Neural crest cell (in vitro differentiated cells): ENCODE measurements at places on chromosomes 6 and 20. TPM values are rescaled to one million over a fixed set of nuclear protein-coding genes. Genes with fewer than 3 reads are reported as not detected.
A peak's percentile ranks its signal among the peaks of the same experiment; 100 is the strongest.

DNA sequence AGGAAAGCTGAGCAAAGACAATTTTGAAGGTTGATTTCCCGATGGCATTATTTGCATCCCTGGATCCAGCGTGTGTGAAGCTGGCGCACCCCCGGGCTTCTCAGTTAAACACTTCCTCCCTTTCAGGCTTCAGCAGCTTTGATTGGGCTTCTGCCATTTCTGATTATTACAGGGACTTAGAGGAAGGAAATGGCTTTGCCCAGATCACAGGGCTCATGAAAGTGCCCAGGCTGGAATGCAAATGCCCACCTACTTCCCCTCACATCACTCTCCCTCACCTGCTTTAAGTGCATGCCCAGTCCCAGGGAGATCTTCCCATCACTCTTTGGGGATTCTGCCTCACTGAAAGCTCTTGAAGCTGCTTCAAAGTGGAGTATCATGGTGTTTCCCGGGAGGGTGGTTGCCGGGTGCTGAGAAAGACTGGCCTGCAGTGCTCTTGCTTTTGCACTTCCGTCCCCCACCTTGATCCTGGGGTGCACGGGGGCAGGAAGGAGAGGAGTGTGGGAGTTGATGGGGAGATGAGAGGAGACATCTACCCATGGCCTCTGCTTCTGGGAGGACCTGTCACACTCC lies 28.3 kb downstream of the PHACTR3 start:
- DNase-seq: no peak

DNA sequence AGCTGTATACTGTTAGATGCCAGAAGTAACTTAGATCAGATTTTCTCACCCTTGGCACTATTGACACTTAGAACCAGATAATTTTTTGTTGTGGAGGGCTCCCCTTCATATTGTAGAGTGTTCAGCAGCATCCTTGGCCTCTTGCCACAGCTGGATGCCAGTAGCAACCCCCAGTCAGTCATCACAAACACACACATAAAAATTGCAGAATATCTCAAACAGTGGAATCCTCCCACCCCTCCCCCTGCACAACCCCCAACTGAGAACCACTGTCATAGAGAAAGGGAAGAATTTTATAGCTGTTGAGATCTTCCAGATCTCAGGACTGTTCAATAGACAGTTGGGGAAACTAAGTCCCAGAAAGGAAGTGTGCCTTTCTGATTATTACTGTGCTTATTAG lies 81.2 kb upstream of the VSTM2L start:
- DNase-seq: no peak

GRCh38 chr6:69933239-69933638 lies 66.9 kb downstream of the COL19A1 start:
- DNase-seq: no peak

DNA sequence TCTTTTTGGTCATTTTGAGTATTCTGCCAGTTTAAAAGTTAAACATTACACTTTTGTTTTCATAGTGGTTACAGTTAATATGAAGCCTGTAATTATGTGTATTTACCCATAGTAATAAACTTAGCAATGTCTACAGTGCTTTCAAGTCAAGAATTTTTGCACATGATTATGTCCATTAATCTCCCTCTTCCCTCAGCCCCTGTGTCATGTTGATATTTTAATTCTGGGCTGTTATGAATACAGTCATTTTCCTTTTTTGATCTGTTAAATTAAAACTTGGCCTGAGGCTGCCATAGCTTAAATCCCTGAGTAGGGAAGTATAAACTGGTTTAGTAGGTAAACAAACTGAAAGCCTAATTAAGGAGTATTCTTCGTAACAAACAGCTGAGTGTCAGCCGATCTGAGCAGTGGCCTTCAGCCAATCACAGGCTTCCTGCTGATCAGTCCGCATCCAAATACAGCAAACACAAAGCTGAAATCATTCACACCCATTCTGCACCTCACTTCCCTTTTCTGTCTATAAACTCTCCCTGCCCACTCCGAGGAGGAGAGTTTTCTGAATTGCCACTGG lies 9.5 kb upstream of the SFT2D1 start:
- DNase-seq: no peak

GRCh38 chr6:135145063-135145800 lies 35.9 kb upstream of the MYB start:
- no peak for DNase-seq

DNA sequence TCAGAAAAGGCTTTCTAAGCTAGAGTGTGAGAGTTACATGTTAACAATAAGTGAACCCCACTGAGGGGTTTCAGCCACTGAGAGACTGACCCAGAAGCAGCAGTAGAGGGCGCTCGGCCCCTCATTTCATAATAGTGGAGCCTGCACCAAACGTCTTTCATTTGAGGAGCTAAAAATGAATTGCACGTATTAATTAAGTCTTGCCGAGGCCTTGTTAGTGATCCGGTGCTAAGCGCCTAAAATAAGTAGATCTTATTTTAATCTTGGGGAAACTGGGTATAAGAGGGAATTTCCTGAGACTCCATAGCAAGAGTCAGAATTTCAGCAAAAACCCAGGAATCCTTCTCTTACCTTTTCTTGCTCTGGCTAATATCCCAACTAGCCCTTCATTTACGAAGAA lies 209.7 kb downstream of the FARS2 start:
- DNase-seq: peak; percentile 66

- no peak for DNase-seq
Measured at GRCh38 chr6:170553534-170554012, 466 bp upstream of the PSMB1 start.

DNA sequence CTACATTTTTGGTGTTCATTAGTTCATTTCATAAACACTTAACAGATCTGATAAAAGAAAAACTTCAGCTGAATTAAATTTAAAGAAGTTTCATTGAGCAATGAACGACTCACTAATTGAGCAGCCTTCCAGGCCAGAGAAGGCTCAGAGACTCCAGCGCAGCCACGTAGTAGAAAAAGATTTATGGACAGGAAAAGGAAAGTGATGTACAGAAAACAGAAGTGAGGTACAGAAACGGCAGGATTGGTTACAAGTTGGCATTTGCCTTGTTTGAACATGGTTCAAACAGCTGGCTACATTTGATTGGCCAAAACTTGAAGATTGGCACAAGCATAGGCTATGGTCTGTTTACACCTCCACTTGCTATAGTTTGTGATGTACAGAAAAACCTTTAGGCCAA lies 166.3 kb upstream of the DTNBP1 start:
- no peak for DNase-seq

DNA sequence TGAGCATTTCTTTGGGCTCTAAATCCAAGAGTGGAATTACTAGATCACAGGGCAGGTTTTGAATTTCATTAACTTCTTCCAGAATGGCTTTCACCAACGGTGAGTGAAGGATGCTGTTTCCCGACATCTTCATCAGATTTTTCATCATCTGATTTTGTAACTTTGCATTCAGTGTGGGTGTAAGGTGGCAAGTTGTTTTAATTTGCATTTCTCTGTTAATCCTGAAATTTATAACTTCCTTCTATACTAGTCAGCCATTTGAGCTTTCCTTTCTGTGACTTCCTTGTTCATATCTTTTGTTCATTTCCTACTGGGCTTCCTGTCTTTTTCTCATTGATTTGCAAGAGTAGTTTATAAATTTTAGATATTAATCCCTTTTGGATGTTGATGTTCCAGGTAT lies 18.7 kb upstream of the HCK start:
- DNase-seq: no peak

- peak; percentile 22 for DNase-seq
Measured at GRCh38 chr6:167441715-167442206, 116.9 kb downstream of the TTLL2 start.

- peak; percentile 40 for DNase-seq
Measured at GRCh38 chr20:44736170-44737021, 9.3 kb upstream of the KCNK15 start.

GRCh38 chr6:19356692-19357091 lies 480.5 kb upstream of the ID4 start:
- no peak for DNase-seq

DNA sequence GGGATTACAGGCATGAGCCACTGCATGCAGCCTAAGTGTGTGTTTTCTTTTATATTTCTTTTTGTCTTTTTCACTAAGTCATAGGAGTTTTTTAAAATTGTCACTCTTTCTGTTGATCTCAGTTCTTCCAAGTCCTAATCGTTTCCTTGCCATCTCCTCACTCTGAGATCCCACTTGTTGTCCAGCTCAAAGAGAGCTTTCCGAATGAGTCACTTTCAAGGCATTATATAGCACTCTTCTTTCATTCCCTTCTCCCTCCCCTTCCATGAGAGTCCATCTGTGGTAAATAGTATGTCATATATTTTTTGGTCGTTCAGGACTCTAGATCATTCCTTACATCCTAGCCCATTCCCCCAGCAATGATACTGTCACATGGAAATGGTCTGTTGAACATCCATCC lies 4.3 kb downstream of the VAPB start:
- DNase-seq: no peak

DNA sequence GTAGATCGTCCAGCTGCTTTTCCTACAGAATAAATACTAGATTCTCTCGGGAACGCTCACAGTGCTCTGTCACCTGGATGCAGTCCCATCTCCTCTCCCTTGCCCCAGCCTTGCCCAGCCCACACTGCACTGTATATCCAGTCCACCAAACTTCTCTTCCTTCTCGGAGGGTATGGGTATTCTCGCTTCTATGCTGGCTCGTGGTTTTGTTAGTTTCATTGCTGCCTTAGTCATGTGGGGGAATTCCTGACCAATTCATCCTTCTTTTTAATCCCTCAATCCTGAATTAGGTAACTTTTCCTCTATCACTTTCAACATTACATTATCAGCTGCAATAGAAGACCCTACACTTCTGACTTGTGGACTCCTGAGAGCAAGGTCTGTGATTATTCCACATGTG lies 252.4 kb downstream of the GMDS start:
- no peak for DNase-seq

DNA sequence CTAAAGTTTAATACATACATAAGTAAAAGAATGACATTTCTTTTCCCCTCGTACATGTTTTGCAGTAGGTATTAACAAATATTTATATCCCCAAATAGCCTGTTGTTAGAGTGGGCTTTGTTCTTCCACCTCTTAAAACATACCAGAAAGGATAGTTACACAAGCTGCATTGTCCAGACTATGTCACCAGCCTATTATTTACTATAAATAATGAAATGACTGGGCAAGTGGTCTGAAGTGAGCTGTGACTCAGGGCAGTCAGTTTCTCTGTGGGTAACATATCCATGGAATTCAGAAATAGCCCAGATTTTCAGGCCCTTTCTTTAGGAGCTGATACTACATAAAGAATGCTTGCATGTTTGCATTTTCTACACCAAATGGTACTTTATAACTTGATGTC lies 60.1 kb downstream of the FUT9 start:
- no peak for DNase-seq

DNA sequence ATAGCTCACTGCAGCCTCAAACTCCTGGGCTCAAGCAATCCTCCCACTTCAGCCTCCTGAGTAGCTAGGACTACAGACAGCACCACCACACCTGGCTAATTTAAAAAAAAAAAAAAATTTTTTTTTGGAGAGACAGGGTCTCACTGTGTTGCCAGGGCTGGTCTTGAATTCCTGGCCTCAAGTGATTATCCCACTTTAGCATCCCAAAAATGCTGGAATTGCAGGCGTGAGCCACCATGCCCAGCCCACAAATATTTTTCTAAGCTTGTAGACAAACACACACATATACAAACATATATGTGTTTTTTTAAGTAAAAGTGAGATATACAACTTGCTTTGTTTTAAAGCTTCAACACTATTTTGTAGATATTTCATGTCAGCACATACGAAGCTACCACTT lies 10.8 kb downstream of the HSPA12B start:
- no peak for DNase-seq

DNA sequence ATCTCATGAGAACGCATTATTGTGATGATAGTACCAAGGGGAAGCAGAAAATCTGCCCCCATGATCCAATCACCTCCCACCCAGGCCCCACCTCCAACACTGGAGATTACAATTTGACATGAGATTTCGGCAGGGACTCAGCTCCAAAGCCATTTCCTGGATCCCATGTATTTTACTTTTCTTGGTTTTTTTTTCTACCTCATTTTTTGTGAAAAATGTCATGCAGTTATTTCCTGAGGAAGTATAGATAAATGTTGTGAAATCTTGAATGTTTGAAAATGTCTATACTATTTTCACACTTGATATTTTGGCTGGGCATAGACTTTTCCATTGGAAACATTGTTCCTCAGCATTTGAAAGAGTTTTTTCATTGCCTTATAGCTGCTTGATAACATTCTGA lies 9.1 kb upstream of the BRPF3 start:
- DNase-seq: no peak

GRCh38 chr6:112153926-112154607 lies 66.7 kb downstream of the FAM229B start:
- no peak for DNase-seq

The AGPAT4 gene
- 37.6 and 41.3 TPM in 2 replicates for total RNA-seq

The RWDD2A gene
- 4.8 and 5.1 TPM in 2 replicates for total RNA-seq

The MCHR2 gene
- not detected in 2 replicates for total RNA-seq

The PRICKLE4 gene
- 2.9 and 4.1 TPM in 2 replicates for total RNA-seq

The KCNB1 gene
- 1.6 and 2.8 TPM in 2 replicates for total RNA-seq

The UBD gene
- not detected in 2 replicates for total RNA-seq

The ABHD16B gene
- total RNA-seq: not detected in 2 replicates
